ENCODE measurements at places on chromosomes 7 and 10.

GRCh38 chr7:96827701-96828100 is 118.1 kb upstream of the SEM1 start:
- DNase-seq, result no peak

DNA sequence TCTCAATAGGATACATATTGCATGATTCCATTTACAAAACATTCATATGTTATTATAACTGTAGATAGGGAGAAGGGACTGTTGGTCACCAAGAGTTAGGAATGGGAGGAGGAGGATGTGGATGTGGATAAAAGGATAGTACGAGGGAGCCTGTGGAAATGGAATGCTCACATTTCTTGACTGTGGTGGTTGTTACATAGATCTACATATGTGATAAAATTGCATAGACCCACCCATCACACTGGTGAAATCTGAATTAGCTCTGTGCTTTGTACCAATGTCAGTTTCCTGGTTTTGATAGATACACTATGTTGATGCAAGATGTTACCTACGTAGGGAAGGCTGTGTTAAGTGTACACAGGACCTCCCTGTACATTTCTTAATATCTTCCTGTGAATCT is 233.5 kb upstream of the MTPN start:
- DNase-seq, result no peak

DNA sequence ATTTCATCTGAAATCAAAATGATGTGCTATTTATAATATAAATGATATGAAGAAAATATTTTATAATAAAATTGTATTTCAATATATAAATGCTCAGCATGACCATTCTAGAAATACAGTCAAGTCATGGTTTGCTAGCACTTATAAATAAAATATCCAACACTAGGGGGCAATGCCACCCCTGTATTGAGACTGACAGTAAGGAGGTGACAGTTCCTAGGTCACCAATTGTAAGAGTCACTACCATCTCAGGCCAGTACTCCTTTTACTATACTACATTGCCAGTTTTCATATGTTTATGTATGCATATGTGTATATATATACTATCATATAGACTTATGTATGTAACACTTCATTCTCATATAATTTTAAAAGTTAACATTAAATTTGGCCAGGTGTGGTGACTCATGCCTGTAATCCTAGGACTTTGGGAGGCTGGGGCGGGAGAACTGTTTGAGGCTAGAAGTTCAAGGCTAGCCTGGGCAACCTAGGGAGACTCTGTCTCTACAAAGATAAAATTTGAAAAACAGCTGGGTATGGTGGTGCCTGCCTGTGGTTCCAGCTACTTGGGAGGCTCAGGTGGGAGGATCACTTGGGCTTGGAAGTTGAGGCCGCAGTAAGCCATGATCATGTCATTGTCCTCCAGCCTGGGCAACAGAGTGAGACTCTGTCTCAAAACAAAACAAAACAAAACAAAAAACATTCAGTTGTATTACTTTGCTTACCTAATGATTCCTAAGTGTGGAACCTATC is 2.4 kb upstream of the CNOT4 start:
- DNase-seq, result peak; percentile 74

GRCh38 chr7:150799741-150800580 is at the start of gene TMEM176B:
Gene TMEM176B, minus strand, starts transcription at chr7:150800364. Its CDS starts 3,795 bp downstream, at chr7:150796569.
- DNase-seq, result no peak

- DNase-seq, result no peak
These were observed 13.4 kb upstream of the PRF1 start for GRCh38 chr10:70615784-70616522.

DNA sequence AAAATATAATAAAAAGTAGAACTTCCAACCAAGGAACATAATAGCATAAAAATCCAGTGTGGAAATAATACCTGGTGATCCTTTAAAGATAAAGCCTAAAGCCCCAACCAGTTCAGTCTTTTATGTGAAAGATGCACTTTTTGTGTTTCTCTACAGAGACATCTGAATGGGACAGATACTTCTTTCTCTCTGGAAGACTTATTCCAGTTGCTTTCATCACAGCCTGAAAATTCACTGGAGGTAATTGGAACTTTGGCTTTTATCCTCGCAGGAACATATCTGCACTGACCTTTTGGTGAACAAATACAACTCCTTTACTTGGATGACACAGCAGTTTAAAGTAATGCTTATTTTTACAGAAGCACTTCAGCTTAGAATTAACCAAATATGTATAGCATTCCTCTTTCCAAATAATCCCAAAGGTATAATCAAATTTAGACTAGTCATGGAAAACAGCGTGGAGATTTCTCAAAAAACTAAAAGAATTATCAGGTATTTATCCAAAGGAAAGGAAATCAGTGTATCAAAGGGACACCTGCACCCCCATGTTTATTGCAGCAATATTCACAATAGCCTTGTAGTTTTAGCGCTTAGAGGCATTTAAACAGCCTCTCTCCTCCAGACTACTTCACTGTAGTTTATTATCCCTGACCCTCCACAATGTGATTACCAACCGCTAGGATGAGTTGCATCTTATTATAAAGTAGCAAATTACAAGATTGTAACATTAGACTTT is 16.8 kb downstream of the HNRNPA2B1 start:
- no peak for DNase-seq

- DNase-seq, result no peak
These were observed 82.6 kb upstream of the ASAH2 start for GRCh38 chr10:50333872-50334271.

GRCh38 chr10:107444443-107444842 is 279.9 kb upstream of the SORCS1 start:
- DNase-seq, result no peak

Measured in globus pallidus (tissue), 1 donor.